Glomerular endothelial cell (primary cell): ENCODE measurements at places on chromosomes 3 and 15. TPM values are rescaled to one million over a fixed set of nuclear protein-coding genes. Genes with fewer than 3 reads are reported as not detected.

- no peak for DNase-seq
These were observed 70.9 kb upstream of the TPRG1 start for GRCh38 chr3:189100866-189101265.

GRCh38 chr15:26711445-26711844 is 61.4 kb downstream of the GABRB3 start:
- no peak for DNase-seq

DNA sequence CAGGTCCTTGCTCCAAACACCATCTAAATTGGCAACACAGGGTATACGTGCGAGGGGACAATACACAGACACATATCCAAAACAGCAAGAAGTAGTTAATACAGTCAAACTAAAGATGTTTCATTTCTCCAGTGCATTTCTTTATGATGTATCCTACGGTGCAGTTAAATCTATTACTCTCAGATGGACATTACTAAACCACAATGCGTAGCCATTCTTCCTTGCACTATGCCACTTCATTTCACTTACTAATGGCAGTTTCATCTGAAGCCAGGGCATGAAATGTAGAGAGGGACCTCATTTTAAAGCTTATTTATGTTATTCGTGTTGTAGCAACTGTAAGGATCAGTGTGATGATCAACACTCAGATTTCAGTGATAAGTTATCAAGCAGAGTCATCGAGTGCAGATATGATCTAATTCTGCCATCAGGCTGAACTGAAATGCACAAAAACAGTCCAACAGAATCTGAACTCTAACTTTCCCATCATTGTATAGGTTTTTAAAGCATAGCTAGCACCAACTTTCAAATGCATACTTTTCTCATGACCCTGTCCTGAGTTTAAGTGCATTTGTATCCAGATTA is 14.5 kb downstream of the TNIK start:
- DNase-seq: no peak

DNA sequence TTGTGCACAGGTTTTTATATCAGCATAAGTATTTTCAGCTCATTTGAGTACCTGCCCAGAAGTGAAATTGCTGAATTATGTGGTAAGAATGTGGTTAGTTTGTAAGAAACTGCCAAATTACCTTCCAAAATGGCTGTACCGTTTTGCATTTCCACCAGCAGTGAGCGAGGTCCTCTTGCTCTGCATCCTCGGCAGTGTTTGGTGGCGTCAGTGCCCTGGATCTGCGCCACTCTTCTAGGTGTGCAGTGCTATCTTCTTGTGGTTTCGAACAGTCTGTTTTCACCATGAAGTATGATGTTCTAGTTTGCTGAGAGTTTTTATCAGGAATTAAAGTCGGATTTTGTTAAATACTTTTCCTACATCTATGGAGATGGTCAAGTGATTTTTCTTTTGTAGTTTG is 24.8 kb upstream of the PCSK6 start:
- DNase-seq: no peak

DNA sequence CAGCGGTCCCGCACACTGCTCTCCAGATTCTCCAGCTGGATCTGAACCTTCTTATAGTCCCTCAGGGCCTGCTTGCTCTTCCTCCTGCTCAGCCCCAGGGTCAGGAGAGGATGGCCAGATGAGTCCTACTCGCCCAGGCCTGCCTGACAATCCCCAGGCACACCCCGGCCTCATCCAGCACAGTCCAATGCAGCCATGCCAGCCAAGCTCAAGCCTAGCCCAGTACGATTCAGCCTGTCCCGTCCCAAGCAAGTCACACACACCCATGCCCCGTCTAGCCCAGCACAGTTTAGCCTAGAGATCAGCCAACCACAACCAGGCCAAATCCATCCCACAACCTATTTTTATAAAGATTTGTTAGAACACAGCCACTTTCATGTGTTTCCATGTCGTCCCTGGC is 16.8 kb downstream of the PLXNB1 start:
- DNase-seq: no peak

The THSD4 gene
- 110 and 134 TPM in 2 replicates for total RNA-seq

GRCh38 chr3:176633511-176633910 is 563.8 kb downstream of the TBL1XR1 start:
- DNase-seq: no peak

- DNase-seq: no peak
These were observed 17.1 kb downstream of the TNFSF10 start for GRCh38 chr3:172506094-172506493.

- no peak for DNase-seq
These were observed 22.4 kb downstream of the NANOGP8 start for GRCh38 chr15:35062738-35063099.

DNA sequence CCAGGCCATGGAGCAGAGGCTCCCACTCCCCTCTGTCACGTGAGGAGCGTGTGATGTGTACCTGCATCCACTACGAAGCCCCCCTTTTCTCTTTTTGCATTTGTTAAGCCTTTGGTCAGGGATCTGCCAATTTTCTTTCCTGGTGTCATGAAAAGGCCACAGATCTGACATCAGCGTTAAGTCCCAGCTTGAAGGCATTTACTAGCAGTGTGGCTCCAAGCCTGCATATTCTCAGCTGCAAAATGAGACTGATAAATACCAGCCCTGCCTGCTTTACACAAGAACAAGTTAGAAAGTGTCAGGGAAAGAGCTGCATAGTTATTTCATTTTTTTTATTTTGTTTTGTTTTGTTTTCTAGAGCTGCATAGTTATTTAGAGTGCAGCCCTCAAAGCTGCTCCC is 2.3 kb upstream of the ANKRD63 start:
- no peak for DNase-seq

The PCOLCE2 gene
- total RNA-seq: 0.58 and 1.1 TPM in 2 replicates

GRCh38 chr15:73704869-73705645 is 20.9 kb downstream of the CD276 start:
- DNase-seq: no peak

- no peak for DNase-seq
These were observed 116.7 kb downstream of the XXYLT1 start for GRCh38 chr3:195154111-195154791.

The C3orf85 gene
- not detected in 2 replicates for total RNA-seq

- no peak for DNase-seq
These were observed 171.0 kb downstream of the RPLP1 start for GRCh38 chr15:69623392-69624154.

DNA sequence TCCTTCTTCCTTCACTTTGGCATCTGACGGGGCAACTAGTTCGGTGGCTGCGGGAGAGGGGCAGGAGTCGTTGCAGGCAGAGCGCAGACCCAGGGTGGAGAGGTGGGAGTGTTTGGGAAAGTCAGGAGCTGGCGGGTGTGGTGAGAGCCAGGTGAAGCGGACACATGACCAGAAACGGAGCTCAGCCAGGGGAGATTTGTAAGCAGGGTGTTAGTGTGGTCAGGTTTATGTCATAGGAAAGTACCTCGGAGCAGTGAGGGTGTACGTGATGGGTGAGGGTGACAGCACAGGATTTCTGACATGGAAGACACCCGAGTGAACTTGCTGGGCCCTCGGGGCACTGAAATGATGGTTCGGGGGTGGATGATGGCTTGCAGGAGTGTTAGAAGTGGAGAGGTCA is 247.4 kb upstream of the TPM1 start:
- no peak for DNase-seq

GRCh38 chr15:40392986-40393948 is 10.7 kb downstream of the KNSTRN start:
- no peak for DNase-seq

The NANOGP8 gene
- not detected in 2 replicates for total RNA-seq
